D721Med (cell line): ENCODE measurements at places on chromosomes 11 and 22.

- DNase-seq = no peak
These were observed 93.7 kb downstream of the STIM1 start for GRCh38 chr11:3949125-3949524.

- DNase-seq = no peak
These were observed 58.7 kb upstream of the FAM181B start for GRCh38 chr11:82792319-82792718.

- no peak for DNase-seq
These were observed 11.2 kb upstream of the CHST1 start for GRCh38 chr11:45676522-45677095.

- DNase-seq = no peak
These were observed 86.4 kb upstream of the WNT11 start for GRCh38 chr11:76292583-76293188.

DNA sequence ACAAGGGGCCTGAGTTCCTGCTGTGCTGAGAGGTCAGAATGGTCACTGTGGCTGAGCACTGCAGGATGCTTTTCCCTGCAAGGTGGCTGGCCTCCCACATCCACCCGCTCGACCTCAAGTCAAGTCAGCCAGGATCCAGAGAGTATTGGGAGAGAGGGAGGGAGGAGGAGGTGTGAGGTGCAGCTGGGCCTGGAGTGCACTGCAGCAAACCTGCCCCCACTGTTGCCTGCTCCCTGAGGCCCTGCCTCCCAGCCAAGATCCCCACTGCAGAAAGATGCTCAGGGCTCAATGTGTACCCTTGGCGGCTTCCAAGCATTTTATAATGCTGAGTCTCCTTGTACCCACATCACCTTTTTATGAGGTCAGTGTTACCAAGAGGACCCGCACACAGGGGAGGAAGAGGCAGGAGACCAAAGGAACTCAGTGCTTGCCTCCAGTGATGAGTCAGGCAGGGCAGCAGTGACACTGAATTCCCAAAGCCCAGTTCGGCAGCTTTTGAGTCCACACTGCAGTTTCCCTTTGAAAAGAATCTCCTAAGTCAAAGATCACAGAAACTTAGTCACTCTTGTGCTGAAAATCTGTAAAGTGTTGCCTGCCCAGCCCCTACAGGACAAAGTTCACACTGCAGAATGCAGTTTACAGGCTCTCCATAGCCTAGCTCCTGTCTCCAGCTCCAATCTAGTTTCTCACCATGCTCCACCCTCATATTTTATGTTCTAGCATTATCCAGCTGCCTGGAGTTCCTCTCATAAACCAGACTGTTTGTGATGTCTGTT lies 3.1 kb downstream of the ENDOD1 start:
- no peak for DNase-seq

DNA sequence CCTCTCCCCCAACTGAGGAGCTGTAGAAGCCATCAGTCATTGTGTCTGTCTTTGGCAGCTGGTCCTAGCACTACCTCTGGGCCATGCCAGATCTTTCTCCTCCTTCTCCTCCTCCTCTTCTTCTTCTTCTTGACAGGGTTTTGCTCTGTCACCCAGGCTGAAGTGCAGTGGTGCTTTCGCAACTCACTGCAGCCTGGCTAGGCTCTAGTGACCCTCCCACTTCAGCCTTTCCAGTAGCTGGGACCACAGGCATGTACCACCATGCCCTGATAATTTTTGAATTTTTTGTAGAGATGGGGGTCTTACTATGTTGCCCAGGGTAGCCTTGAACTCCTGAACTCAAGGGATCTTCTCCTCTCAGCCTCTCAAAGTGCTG lies 50.1 kb upstream of the SHANK2 start:
- DNase-seq = no peak

DNA sequence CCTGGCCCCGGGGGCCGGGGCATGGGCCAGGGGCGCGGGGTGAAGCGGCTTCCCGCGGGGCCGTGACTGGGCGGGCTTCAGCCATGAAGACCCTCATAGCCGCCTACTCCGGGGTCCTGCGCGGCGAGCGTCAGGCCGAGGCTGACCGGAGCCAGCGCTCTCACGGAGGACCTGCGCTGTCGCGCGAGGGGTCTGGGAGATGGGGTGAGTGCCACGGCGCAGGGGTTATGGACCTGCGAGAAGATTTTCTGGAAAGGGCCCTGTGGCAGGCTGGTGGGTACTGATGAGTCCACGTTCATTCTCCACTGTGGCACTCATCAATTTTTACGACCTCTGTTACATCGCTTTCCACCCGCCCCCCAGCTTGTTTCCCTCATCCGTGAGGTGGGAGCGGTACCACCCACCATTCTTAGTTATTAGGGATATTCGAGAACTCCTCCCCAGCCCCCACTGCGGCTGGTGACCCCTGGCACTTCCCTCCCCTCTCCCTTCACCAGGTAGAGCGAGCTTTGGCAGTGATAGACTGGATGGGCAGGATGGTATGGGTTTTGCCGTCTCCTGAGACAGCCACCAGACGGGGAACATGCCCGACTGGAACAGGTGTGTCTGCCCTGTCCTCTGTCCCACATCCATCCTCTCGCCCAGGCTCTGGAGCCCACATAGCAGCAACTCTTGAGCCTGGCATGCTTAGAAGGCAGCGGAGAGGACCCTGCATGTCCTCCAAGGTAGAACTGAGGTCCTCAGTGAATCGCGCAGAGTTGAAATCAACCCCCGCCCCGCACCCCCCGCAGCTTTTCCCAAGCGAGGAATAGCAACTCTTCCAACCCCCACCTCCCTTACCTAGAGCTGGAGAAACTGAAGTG lies 562 bp downstream of the DGAT2 start:
- DNase-seq = no peak

- no peak for DNase-seq
These were observed 40.8 kb upstream of the E2F8 start for GRCh38 chr11:19281555-19281954.

- no peak for DNase-seq
These were observed 42.4 kb upstream of the TH start for GRCh38 chr11:2213890-2214526.

- no peak for DNase-seq
These were observed 29.2 kb downstream of the IL10RA start for GRCh38 chr11:118015385-118015841.

DNA sequence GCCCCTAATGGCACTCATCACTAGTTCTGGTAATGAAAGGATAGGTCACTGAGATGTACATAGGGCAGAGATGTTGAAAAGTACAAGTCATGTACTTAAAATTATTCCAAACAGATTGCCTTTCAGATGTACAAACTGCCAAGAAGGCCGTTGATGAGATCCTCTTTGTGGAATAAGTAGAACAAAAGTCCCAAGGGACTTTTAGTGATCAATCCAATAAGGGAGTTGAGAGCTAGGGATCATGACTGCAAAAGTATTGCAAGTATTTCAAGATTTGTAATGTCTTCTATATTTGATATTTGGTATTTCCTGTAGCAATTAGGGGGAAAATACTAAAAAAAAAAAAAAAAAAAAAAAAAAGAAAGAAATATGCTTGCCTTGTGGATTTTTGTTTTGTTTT lies 82.2 kb downstream of the ATG16L2 start:
- DNase-seq = no peak

GRCh38 chr11:69342588-69343330 lies 48.8 kb downstream of the MYEOV start:
- no peak for DNase-seq

GRCh38 chr11:124938206-124938765 lies 2.4 kb upstream of the HEPACAM start:
- no peak for DNase-seq

DNA sequence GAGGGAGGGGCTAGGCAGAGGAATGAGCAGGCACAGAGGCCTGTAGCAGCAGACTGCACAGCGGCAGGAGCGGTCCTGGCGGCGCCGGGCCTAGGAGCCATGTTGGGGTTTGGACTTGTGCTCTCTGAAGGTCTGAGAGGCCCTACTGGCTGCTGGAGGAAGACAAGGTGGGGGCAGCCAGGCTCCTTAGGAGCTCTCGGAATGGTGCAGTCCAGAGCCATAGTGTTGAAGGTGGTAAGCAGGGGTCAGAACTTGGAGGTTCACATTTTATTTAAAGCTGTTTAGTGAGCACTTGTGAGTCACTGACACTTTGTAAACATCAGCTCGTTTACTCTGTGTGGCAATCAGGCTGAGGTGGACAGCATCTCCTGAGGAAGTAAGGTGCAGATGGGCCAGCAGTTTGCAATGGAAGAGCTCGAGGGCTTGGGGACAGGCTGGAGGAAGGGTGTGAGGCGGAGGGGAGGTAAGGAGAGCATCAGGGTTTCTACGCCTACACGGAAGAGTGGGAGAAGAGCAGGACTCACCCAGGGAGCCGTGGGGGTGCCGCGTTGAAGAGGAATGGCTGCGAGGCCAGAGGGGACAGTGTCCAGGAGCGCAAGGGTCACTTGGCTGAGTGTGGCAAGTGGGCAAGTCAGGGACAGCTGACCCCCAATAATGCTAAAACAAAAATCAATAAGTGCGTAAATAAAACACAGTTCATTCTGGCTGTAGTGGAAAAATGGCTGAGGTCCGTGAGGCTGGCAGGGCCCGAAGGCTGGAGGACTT lies 10.0 kb upstream of the TMEM191C start:
- DNase-seq = no peak
